ENCODE measurements at places on chromosomes 7 and 10.

GRCh38 chr10:83333566-83333965 is 805.7 kb upstream of the GHITM start:
- DNase-seq: no peak

GRCh38 chr10:24871011-24871935 is 81.1 kb downstream of the PRTFDC1 start:
- DNase-seq: no peak

GRCh38 chr7:87067788-87068187 is 8.3 kb upstream of the ELAPOR2 start:
- DNase-seq: no peak

GRCh38 chr7:149194799-149195179 is 557 bp upstream of the ZNF282 start:
- DNase-seq: no peak

DNA sequence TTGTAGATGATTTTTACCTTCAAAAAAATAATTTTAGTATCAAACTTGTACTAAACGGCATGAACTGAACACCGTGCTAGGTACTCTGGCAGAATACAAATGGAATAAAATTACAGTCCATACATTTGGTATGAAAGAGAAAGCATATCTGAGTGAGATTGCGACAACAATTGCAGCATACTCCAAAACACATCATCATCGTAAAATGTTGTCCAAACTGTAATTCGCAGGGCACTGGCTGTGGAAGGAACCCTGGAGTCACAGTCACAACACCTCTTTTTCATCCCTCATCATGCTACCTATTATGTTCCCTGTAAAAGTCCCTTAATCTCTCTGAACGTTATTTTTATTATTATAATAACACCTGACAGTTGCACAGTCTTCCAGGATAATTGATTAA is 13.5 kb downstream of the CREM start:
- DNase-seq: no peak

GRCh38 chr7:16411391-16411790 is 9.9 kb downstream of the CRPPA start:
- DNase-seq: no peak

DNA sequence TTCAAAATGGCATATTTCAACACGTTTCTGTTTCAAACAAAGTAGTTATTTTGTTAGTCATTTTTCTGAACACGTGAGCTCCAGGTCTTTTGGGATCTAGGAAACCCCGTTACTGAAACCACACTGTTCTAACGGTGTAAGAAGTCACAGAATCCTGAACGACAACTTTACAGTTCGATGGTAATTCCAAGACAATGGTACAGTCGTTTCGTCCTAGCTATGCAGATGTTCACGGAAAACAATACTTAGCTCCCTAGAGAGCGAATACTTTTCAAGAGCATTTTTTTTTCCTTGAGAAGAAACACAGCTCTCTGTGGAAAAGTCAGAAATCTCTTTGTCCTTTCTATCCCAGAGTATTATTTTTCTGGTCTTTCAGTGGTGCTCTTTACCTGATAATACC is 254.1 kb downstream of the ADARB2 start:
- DNase-seq: no peak
